ENCODE measurements at places on chromosomes 4 and X.
A peak's percentile ranks its signal among the peaks of the same experiment; 100 is the strongest.

DNA sequence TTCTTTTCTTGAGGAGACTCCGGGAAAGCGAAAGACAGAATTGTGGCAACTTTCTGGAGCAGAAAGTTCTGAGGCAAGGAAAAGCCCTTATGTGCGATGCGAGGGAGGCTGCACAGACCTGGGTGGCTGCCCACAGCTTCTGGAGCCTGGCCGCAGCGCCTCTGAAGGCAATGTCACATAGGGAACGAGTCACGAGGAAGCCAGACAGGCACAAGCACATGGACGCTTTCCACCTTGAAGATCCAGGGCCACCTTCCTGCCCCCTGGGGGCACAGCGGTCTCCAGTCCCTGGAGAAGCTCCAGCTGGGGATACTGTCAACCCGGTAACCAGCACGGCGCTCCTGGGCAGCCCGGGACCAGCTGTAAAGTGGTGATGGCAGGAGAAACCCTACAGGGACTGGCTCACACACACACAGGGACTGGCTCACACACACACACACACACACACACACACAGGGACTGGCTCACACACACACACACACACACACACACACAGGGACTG is 69.8 kb downstream of the MTNR1A start:
- DNase-seq = no peak

DNA sequence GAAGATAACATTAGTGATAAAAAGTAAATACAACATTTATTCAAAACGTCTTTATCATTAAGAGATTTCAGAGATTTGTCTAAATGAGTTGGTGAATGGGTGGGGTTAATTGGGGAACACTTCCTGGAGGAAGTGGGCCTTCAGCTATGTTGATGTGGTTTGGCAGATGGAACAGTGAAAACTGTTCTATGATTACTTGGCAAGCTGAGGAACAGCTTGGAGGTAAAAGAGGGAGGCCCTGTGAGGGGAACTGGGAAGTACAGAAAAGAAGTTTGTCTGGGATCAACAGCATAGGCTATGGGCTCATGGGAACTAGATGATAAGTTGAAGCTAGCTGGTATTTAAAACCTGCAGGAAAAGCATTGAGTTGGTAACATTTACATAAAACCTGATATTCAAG is 26.0 kb downstream of the OCRL start:
- DNase-seq = no peak

DNA sequence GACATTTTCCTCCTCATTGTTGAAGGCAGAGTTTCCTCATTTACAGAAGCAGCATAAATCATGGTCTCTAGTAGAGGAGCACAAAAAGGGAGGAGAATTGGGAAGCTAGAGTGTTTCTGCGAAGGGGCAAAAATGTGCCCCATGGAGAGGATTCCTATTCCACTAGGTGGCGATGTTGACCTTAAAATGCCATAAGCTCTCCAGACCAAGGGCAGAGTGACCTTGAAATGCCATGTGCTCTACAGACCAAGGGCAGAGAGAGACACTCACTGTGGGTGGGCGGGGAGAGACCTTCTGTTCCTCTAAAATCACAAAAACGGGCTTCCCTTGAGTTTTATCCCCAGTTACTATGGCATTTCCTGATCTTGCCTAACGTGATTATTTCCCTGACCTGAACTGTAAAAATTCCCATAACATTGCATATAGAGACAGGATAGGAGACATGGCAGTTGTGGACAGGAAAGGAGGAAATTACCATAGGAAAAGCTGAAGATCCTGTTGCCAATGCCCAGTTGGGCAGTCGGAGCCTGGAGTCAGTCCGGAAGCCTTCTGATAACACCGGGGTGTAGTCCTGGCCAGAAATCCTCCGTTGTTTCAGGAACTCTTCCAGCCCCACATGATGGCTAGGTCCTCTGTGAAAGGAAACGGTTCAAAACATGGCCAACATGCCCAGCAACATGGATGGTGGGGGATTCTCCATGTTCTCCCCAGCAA is 567.7 kb downstream of the MAGEB5 start:
- no peak for DNase-seq

DNA sequence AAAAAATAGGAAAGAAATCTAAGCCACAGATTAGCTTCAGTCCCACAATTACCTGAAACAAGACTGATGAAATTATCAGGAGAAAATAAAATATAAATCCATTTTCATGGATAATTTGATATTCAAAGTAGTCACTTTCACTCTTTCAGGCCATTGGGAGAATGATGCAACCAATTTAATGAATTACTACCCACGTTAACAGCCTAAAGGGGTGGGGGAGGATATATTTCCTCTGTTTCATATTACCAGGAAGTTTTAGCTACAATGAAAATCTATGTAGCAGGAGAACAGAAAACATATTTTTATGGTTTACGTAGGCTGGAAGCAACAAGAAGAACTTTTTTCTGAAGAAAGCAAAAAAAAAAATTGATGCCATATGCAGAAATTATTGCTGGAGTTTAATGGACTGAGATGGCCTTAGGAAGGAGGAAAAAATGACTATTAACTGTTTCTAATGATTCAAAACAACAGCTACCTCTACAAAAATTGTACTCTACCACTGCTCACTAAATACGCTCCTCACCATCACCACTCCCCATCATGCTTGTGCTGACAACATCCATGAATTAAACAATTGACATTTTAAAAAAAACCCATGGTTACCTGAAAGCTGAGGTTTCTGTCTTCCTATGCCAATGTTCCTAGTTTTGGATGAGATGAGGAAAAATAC is 100.9 kb downstream of the CXXC4 start:
- DNase-seq = no peak

DNA sequence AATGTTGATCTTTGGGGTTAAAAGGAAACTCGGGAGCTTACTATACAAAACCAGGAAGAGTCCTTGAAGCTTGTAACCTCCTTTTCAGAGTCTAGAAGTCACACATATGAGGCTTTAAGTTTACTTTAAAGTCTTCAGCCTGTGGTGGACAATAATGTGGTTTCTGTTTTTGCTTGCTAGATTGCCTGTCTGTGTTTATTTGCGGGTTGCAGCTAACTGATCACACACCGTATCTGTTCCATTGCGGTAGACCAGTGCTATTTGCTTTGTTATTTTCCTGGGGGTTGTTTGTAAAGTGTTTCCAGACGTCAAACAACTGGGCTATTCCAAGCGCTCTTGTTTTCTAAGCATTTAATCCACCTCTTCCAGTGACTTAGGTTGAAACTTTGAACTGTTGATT is 143.0 kb upstream of the GYPA start:
- DNase-seq = no peak

DNA sequence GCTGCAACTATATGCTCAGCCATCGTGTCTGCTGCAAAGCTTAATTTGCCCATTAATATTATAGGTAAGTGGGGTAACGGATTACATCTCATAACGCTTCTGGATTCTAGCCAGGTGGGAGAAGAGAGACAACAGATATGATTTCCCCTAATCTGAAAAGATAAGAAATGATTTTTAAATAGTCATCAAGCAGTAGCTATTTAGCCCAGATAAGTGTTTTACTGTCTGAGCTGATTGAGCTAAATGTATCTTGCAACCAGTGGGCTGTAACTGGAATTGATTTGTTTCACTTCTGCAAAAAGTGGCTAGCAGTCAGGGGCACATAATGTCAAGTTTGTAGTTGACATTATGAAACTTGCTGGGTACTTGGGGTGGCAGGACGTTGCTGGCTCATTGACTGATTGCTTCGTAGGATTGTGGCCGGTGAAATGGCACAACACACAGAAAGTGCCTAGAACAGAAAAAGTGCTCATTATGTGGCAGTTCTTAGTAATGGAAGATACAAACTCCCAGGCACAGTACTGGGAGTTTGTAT is 18.5 kb downstream of the LAP3 start:
- DNase-seq = no peak

DNA sequence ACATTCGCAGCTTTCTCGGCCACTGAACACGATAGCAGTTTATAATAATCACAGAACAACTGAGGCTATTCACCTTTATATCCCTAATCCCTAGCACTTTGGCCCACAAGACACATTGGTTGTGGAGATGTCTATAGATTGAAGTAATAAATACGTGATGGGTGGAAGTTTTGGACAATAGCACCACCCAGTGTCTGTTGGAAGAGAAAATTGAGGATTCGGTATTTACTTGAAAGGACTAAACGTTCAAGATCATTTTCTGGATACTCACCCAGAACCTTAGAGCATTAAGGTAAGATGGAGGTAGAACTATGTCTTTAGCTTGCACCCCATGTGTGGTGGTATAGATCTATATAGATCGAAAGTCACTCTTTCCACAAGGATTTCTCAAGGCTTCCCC is 787 bp upstream of the TMSB15A start:
- DNase-seq = peak; percentile 32

DNA sequence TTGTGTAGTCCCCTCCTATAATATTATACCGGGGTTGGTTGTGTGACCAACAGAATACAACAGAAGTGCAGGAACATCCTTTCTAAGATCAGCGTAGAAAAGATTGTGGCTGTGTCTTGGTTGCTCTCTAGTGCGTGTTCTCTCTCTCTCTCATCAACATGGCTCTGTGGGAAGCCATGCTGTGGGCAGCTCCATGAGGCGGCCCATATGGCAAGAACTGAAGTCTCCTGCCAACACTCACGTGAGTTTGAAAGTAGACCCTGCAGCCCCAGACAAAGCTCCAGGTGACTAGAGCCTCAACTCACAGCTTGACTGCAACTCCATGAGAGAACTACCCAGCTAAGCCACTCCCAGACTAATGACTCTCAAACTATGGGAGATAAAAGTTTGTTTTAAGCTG is 118.7 kb downstream of the TSPAN5 start:
- DNase-seq = no peak

DNA sequence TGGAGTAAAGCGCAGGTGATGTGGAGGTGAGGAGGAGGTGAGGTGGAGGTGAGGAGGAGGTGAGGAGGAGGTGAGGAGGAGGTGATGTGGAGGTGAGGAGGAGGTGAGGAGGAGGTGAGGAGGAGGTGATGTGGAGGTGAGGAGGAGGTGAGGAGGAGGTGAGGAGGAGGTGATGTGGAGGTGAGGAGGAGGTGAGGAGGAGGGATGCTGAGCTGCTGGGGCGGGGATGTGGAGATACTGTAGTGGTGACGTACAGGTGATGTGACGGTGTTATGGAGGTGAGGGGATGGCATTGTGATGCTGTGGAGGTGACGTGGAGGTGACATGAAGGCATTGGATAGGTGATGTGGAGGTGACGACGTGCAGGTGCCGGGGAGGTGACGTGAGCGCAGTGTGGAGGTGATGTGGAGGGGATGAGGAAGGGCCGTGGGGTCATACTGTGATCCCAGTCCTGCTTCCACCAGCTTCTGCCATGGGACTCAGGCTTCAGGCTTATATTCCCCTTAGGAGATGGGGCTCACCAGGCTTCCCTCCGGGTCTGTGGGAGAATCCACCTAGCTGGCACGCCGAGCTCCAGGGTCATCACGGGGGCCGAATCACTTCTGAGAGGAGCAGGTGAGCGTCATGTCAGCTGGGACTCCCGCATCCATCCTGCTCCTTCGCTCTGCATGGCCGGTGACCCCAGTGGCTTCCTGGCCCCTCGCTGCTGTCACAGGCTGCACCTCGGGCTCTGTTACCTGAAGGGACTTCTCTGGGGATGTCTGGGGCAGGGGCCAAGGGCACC is 47.9 kb upstream of the GRPEL1 start:
- DNase-seq = no peak

GRCh38 chr4:119653990-119654389 is 25.4 kb upstream of the PDE5A start:
- DNase-seq = no peak

DNA sequence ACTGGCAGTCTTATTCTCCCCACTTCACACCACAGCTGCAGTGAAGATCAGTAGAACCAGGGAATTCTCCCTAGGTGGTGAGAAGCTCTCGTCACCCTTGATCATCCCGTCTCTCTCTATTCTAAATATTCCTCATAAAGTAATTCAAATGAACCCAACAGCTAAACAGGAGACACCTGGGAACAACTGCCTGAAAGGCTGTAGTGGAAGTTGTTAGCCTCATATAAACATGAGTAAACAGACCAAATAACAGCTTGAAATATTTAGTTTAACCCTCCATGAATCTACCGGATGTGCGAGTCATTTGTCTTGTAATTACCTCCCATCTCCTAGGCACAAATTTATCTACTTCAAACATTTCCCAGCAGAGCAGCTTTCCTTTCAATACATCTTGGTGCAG is 30.4 kb upstream of the APELA start:
- peak; percentile 55 for DNase-seq

GRCh38 chrX:40175511-40176350 is 78.0 kb upstream of the BCOR start:
- DNase-seq = peak; percentile 70

- DNase-seq = no peak
Measured at GRCh38 chrX:116230130-116230898, 59.8 kb downstream of the AGTR2 start.

GRCh38 chrX:75784680-75785491 is at the start of gene MAGEE2:
MAGEE2 (minus strand) TSS chrX:75785254; CDS start chrX:75785051, 203 bp downstream.
- no peak for DNase-seq

GRCh38 chr4:6541789-6542188 is 33.2 kb upstream of the MAN2B2 start:
- no peak for DNase-seq
